Stimulated activated CD4-positive, alpha-beta T cell treated with anti-CD3 and anti-CD28 coated beads, Interleukin-1b, Interleukin-23, amount 100 ng/mL, for 1 hour (primary cell): ENCODE measurements at places on chromosomes 3 and 15.

GRCh38 chr3:130692455-130692854 is 54.2 kb downstream of the PIK3R4 start:
- no peak for DNase-seq

DNA sequence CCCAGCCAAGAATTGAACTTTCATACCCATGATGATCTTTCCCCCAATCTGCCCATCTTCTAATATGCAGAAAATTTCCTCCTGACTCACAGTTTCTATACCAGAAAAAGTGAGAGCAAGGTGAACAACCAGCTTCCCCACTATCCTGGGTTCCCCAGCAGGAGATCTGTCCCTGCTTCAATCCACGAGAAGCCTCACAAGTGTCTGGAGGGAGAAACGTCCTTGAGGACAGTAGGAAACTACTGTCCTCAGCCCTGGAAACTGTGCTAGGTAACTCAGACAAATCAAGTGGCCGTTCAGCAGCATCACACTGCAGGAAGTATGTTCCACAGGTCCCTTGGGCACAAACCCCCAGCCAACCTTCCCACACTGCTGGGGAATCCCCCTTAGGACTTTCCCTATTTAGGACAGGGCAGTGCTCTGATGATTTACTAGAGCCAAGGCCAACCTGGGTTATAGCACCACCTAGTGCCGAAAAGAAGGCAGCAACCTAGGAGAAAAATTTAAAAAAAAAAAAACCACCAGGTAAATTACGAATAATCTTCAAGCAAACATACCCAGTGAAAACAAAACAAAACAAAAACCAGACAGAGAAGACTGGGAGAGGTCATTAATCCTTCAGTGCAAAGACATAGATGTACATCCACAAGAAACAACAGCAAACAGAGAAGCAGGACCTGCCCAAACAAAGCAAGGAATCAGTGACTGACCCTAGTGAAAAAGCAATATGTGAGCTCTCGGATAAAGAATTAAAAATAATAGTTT is 36.0 kb downstream of the MORC1 start:
- DNase-seq = no peak

DNA sequence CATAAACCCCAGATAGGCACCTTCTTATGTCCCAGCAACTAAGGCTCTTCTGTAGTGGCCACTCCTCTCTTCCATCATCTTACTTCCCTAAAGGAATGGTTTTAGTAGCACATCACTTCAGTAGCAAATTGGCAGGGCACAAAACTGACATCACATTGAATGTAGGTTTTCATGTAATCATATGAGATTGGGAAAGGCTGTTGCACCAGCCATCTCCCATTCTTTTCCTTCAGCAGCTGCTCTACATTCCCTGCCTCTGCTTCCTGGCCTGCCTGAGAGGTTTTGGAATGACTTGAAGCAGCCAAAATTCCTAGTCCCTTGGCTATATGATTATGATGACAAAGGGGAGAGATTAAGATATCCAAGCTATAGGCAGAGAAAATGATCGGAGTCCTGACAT is 36.5 kb downstream of the NSUN3 start:
- DNase-seq = no peak

DNA sequence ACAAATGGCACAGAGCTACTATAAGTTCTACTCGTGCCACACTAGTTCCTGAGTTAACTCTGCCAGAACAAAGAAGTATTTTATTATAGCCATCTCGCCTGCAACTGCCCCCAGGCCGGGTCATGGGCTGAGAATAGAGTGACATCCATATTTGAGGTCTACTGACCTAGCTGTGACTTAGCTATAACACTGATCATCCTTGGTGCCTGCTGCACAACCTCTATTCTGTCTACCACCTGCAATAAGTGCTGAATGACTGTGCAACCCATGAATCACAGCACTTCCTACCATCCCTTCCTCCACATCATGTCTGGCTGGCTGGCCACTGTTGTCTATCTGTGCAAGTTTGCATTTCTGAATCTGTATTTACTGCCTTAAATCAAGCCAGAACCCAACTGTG is 506.5 kb upstream of the TBL1XR1 start:
- no peak for DNase-seq

DNA sequence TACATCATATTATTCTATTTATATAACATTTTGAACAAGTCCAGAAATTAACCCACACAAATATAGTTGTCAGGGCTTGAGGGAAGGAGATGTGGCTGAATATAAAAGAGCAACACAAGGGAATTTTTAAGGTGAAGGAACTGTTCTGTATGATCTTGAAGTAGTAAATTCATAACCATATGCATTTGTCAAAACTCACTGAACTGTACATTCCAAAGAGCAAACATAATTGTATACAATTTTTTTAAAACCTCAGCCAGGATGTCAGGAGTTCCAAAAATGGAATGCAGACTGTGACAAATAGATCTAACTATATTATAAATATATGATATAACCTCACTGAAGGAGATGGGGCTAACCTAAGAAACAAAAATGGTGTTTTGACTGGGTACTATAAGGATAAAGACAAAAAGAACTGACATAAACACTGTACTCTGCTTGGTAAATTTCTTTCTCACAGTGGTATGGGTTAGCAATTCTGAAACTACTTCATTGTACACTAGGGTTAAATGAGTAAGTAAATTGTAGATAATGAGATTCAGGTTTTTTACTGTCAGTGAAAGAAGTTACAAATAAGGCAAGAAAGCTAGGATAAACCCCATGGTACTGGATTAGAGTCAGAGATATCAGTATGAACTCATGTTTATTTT is 14.4 kb downstream of the GOLGB1 start:
- no peak for DNase-seq

DNA sequence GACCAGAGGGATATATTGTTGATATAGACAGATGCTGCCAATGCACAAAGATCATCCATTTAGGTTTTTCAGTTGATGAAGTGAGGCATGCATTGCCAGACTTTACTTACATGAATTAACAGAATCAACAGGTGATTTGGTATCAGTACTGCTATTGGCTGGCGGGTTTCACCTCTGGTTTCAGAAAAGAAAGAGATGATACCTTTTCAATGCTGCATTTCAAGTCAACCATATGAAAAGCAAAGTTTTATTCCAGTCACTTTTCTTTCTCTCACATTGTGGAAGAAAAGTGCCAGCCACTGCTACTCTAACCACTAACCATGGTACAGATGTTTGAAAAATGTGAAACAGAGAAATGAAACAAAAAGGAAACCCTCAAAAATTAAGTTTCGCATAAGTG is 289.1 kb downstream of the TIGIT start:
- no peak for DNase-seq

DNA sequence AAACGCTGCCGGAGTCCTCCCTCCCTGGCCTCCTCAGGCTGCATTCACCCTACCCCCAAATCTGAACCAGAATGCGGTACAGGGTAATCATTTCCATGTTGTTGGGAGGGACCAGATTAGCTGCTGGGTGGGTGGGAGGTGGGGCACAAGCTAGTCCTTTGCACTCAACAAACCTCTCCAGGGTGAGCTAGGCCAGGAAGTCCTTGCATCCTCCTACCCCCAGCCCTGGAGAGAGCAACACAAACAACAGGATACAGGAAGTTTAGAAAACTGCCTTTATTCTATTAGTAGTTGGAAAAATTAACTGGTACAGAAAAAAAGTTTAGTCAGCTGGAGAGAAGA is 702 bp upstream of the GPX1 start:
- no peak for DNase-seq

DNA sequence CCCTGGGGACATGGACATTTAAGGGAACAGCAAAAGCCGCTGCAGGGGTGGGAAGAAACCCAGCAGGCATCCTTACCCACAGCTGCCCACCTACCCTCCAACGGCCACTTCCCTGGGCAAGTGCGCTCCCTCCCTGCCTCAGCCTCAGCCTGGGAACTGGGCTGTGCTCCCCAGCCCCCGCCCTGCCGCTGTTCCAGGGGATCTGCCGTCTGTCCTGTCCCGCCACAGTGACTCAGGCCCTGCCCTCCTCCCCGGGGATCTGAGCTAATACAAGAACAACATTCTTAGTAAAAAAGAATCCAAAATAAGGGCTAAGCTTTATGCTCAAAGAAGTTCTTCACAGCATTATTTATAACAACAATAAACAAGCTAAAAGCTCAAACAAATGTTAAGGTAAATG is 7.4 kb upstream of the IQSEC1 start:
- no peak for DNase-seq

DNA sequence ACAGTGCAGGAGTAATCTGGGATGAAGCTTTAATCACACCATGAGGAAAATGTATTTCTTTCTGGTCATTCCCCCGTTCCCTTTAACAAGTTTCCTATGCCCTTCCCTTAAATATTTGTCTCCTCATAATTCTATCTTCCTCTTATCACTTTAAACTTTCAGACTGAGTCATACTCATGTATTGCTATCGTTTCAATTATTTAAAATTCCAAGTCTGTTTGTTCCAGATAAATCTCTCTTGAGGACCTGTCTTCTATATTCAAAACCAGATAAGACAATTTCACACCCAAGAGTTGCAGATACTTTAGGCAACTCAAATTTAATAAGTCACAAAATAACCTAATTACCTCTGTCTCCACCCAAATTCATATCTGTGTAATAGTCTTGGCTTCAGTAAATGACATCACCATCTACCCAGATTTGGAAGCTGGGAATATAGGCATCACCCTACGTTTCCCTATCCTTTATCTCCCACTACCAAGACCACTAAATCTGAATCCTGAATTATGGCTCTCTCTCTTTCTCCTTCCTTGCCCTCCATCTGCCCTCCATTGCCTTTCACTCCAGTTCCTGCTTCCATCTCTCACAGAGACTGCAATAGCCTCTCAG is 220.1 kb downstream of the PYDC2 start:
- DNase-seq = no peak
